CD4-positive, alpha-beta T cell treated with Interleukin-4 for 4 hours (primary cell): ENCODE measurements at places on chromosomes 11 and 22.

GRCh38 chr11:67317888-67318555 is 14.7 kb downstream of the SSH3 start:
- DNase-seq: peak; percentile 10

DNA sequence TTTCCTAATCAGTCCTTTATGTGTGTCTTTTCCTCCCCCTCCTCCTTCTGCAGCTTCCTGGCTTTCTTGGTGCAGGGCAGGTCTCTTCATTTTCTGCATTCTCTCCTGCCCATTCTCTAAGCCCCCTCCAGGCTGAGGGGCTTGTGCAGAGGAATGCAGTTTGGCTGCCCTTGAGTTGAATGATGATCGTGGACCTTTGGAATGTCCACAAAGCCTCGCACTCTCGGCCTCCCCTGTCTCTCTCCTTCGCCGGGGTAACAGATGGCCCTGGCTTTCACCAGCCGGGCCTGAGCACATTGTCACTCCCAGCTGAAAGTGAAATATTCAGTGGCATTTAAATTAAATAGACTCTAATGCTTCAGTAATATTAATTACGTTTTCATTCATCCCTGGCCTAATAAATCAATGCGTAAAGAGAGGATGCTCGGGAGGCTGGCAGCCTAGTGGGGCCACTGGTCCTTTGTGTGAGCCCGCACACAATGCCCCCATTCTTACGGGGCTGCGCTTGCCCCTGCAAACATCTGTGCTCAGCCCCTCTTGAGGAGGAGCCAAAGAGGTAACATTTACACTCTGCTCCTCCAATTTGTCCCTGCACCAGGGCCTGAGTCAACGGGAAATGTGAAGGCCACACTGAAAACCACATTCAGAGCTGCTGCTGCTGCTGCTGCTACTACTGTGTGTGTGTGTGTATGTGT is 64.9 kb upstream of the PAX6 start:
- DNase-seq: no peak

- peak; percentile 92 for DNase-seq
These were observed 45.7 kb downstream of the TXN2 start for GRCh38 chr22:36435516-36436415.

- no peak for DNase-seq
These were observed 531.6 kb downstream of the MN1 start for GRCh38 chr22:27269751-27270543.

DNA sequence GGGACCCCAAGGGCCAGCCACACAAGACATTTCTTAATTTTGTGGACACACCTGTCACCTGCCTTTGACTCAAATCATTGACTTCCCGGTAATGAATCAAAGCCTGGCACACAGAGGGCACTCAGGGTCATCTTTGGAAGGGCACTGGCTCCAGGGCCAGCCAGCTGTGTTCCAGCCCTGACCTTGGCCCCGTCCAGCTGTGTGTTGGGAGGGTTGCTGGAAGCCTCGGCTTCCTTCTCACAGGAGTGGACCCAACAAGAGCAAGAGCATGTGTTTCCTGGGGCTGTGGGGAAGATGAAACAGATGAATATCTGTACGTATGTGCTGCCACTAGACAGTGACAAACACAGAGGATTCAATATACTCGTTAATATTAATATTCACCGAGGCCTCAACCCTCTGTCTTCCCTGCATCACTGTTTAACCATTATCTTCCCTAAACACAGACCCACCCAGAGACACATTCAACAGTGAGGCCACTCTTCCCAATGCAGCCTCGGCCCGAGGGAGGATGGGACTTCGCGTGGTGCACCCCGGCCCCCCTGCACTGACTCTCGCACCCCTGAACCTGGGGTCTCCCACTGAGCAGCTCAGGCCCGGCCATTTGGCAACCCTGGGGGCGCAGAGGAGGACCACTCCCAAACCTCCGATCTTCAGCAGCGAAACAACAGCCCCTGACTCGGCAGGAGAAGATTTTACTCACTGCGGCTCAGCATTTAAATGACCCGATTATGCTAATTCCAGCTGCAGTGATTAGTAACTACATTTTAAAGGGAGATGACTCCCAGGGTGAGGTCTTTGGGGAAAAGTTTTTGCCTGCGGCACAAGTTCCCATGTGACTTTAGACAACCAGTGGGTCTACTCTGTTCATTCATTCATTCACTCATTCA is 45.7 kb downstream of the PHF21B start:
- DNase-seq: no peak

- DNase-seq: no peak
These were observed 14.4 kb downstream of the TSKU start for GRCh38 chr11:76797341-76798201.

GRCh38 chr22:44625421-44625760 is 76.6 kb upstream of the PRR5 start:
- no peak for DNase-seq

- no peak for DNase-seq
These were observed 511.3 kb downstream of the DLG2 start for GRCh38 chr11:85115798-85116197.

DNA sequence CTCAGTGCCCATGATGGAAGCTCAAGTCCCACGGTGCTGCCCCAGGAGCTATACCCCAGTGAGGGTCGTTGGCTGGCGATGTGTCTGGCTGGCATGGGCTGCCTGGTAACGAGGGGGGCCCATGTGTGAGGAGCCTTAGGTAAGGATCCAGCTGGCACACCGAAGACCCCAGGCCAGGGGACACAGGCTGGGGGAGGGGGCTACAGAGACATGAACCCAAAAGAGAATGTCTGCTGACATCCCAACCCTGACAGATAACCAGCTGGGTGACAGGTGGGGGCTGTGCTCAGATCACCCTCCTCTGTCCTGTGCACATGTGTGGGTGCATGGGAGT is 39.2 kb downstream of the RTN4R start:
- no peak for DNase-seq

- DNase-seq: no peak
These were observed 42.0 kb downstream of the SGSM3 start for GRCh38 chr22:40412441-40412840.
